NCI-H2029 treated with DMSO at 0.1 percent for 48 hours (cell line): ENCODE measurements at places on chromosomes 12 and 14.

GRCh38 chr14:54976316-54976715 lies 50.6 kb downstream of the WDHD1 start:
- no peak for DNase-seq

DNA sequence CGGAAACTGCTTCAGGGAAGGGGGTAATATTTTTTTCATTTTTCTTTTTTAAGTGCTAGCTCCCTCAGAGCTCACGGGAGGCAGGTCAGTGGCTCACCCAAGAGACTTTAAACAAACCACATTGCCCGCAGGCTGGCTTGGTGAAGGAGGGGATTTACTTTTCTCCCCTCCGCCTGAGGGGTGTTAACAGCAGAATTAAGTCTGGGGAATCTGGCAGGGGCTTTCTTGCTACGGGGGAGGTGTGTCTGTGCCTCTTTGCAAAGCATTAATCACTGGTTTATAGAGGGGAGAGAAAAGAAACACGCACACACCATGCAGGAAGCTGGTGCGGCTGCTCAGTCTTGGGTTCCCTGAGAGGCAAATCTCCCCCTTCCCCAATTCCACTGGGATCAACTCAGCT lies 26.2 kb upstream of the TBX3 start:
- DNase-seq, result no peak

- peak; percentile 15 for DNase-seq
Measured at GRCh38 chr12:10153271-10154144, 18.4 kb downstream of the OLR1 start.

GRCh38 chr12:124032265-124032886 lies 59.4 kb downstream of the ZNF664 start:
- peak; percentile 3 for DNase-seq

DNA sequence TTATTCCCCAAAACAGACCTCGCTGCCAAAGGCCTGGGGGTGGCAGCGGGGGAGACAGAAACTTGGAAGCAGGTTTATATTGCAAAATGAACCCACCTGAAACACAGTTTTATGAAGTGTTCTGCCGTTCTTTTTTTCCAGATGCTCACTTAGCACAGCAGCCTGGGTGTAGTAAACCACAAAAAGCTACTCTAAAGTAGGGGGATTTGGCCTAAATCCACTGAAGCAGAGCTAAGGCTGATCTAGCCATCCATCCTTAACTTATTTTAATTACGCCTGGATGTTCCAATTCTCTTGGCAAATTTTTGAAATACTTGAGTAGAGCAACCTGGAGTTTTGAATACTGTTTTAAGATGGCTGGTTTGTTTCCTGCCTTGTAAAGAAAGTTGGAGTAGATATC lies 121.2 kb downstream of the GPR135 start:
- DNase-seq, result no peak

DNA sequence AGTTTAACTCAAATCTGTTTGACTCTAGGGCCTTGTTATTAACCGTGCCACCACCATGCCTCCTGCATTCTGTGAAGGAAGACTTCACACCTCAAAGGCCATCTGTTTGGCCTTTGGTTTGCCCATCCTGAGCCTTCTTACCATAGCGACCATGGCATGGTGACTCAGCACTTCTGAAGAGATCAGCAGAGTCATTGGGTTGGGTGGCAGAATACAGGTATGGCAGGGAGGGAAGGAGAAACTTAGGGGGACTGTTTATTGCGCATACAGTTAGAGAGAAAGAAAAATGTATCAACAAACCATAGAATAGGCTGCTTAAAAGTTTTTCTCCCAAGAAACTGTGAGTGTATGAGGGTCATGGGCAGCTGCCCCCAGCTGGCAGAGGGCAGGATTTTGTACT lies 49.2 kb downstream of the DAD1 start:
- no peak for DNase-seq

GRCh38 chr12:88946372-88946997 lies 366.2 kb upstream of the KITLG start:
- peak; percentile 16 for DNase-seq
